ENCODE measurements at places on chromosomes 7 and 10.

DNA sequence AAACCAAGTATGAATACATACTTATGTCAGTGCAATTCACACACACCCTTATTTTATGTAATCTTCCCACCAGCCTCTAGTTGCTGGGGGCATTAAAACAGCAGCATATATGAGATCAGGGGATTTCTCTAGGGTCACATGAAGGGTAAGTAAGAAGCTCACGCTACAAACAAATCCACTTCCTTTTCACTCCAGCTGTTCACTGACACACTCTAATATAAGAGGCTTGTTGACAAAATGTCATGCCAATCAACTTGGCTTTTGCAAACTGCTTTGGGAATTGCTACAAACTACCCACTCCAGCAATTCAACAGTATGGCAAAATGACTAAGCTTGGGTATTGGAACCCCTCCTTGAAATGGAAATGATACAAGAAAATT lies 10.3 kb downstream of the FAM3C start:
- DNase-seq: no peak

DNA sequence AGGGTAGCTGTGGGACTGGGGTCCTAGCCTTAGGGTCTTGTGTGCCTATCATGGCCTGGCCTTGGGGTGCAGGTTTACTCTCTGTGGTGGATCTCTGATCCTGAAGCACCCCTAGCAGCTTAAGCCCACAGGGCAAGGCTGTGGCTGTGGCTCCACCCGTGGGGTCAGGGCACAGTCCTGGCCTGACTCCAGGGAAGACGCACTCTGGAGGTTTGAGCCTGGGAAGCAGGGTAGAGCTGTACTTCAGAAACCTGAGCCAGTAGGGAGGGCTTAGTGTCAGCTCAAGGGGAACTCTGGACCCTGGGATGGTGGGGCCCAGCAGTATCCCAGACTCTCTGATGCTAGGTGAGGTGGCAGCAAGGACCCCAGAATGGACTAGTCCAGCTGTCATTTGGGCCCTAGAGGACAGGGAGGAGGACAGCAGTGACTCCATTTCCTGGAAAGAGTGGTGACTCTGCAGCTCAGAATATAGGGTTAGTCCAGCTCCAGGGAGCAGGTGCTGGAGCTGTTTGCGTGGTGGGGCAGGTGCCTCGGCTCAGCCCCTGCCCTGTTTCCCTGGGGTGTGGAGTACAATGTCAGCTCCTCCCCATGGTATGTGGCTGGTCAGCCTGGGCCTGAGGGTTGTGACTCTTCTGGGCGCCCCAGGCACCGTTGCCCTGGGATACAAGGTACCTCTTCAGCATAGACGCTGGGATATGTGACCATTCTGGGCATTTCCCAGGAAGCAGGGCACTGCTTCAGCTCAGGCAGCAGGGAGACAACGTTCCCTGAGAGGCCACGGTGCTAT lies 15.8 kb downstream of the GTPBP4 start:
- DNase-seq: no peak

- DNase-seq: no peak
These were observed 26.9 kb upstream of the DNAJC1 start for GRCh38 chr10:22030421-22030820.

GRCh38 chr7:51123322-51124019 lies 193.1 kb downstream of the COBL start:
- DNase-seq: peak; percentile 95

- no peak for DNase-seq
These were observed 14.1 kb upstream of the CRCP start for GRCh38 chr7:66100408-66101050.

Measured in activated CD4-positive, alpha-beta T cell treated with anti-CD3 and anti-CD28 coated beads, Interleukin-2, Interleukin-6, amounts not matched to agents 100 ng/mL and 50 ng/mL, durations not matched to agents 16 hours and 8 hours (primary cell).